A549 treated with Hydrocortisone at 1 μM for 4 hours (cell line): ENCODE measurements at places on chromosomes 6 and 20. TPM values are rescaled to one million over a fixed set of nuclear protein-coding genes. Genes with fewer than 3 reads are reported as not detected.

MEP1A gene
- 0.05 TPM in 1 of 5 replicates, not detected in the others for total RNA-seq

CENPB gene
- total RNA-seq = 101 to 123 TPM (median 120 TPM) in 5 replicates

PNPLA1 gene
- total RNA-seq = 0.08 TPM in 1 of 5 replicates, not detected in the others

CSTF1 gene
- 35.9 to 39.9 TPM (median 38.4 TPM) in 5 replicates for total RNA-seq
